DMS53 (cell line): ENCODE measurements at places on chromosomes 7 and 10.
A peak's percentile ranks its signal among the peaks of the same experiment; 100 is the strongest.

DNA sequence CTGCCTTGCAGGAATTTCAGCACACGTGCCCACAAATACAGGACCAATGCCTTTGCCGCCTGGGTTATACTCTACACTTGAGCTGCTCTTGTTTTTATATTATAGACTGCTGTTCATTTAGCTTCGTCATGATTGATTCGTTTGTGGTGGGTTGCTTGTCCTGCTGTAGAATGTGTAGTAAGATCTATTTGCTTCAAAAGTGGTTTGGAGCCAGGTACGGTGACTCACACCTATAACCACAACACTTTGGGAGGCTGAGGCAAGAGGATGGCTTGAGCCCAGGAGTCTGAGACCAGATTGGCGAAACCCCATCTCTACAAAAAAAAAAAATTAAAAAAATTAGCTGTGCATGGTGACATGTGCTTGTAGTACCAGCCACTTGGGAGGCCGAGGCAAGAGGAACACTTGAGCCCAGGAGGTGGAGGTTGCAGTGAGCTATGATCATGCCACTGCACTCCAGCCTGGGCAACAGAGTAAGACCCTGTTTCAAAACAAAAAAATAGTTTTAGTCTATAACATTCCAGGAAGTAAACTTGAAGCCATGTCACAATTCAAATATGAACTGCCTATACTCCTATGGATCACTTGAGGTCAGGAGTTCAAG lies 9.0 kb upstream of the RHBDD2 start:
- DNase-seq: no peak

DNA sequence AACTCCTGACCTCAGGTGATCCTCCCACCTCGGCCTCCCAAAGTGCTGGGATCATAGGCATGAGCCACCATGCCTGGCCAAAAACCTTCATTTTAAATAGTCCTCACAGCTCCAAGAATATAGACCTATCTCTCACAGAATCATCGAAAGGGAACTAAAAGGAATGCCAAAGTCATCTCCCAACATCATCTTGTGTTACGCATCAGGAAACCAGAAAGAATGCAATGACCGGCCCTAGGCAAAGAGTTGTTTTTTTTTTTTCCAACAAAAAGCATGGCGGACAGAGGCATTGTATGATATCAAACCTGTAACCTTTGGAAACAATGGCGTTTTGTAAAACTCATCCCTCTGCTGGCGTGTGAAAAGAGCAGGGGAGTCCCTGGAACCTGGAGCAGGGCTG lies 73.2 kb downstream of the FAM107B start:
- DNase-seq: no peak

DNA sequence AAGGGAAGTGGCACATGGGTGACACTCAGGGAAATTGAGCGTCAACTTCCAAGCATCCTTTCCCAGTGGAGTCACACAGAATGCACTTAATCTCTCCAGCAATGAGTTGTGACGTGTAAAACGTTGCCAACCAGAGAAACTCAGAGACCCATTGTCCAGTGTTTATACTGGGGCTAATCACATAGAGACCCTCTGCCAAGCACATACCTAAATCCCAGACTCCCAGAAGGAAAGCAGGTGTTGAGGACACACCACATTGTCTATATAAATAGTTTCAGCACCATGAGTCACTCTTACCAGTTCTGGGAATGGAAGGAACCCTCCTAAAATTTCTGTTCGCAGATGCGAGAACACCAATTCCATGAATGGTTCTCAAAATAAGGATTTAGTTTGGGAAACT lies 76.4 kb upstream of the BET1 start:
- DNase-seq: no peak

DNA sequence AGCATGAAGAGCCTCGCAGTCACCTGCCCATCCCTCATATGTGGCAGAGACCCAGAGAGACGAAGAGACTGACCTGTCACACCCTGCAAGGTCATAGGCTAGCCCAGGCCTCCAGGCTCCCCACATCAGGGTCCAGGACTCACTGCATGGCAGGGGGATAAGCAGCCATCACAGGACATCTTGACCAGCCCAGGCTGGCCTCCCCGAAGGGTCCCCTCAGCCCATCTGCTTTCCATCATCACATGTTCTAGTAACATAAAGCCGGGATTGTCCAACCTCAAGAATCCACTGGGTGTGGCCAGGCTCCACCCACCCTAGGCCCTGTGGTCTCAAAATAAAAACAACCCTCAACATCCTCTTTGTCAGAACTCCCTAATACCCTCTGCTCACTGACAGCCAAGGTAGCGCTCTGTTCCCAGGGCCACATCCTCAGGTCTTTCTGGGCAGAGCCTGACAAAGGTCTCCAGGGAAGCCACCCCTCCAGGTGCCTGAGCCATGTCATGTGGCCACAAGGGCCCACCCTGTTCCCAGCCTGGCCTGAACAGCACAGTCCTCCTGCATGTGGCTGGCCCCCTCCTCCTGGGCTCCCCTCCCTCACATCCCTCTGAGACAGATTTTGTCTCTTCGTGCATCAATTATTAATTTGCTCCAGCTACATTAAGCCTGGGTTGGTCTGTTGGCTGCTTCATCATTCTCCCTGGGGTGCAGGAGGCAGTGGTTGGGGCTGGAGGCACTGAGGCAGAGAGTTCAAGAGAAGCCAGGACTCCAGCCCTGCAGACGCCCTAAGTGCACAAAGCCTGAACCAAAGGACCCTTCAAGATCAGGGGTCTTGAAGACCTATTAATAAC lies 131.8 kb upstream of the UNC5B start:
- no peak for DNase-seq

DNA sequence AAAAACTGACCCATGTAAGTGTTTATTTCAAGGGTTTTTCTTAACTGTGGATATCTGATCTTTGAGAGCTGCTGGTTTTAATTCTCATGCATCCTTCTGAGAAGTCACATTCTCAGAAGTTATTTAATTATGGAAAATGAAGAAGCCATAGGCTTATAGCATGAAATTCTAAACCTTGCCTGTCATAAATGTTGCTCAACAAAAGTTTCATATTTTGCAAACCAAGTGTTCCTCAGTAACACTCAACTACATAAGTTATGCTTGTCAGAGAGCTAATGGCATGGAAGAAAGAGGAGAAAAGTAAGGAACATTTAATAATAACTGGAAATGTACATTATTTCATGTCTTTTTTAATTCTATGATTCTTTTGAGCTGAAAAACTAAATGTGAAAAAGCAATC lies 78.6 kb upstream of the MPP7 start:
- DNase-seq: no peak

DNA sequence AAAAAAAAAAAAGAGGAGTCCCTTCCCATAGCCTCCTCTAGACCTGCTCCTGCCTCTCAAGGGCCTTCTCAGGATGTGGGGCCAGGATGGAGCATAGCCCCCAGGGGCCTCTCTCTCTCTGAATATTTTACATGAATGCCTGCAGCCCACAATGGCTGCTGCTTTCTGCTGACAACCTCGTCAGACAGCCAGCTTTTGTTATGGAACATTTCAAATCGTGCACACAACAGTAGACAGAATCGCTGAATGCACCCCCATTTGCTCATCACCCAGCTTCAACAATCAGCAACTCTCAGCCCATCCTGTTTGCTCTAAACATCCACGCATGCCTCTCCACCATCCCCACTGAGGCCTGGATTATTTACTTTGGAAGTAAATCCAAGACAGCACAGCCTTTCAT lies 5.4 kb downstream of the PLAC9 start:
- no peak for DNase-seq

DNA sequence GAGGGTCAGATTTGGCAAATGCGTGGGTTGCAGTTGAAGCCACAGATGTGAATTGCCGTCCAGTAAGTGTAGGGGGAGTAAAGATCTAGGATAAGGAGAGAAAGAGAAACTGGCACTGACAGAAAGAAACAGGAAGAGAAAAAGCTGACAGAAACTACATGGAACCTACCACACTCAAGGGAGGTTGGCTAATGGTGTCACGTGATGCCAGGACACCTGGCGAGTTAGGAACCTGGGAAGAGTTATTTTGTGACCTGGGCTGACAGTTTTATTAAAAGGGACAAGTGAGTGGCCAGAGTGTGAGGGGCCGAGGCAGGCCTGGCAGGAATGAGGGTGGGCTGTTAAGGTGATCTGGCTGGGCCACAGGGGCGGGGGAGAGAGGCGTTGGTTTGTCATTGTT lies 188.7 kb downstream of the ADARB2 start:
- no peak for DNase-seq

- no peak for DNase-seq
These were observed 64.4 kb downstream of the PIP4K2A start for GRCh38 chr10:22649994-22650393.

GRCh38 chr7:43137811-43138210 lies 25.4 kb downstream of the HECW1 start:
- DNase-seq: no peak

- DNase-seq: peak; percentile 82
These were observed 107.5 kb downstream of the REEP3 start for GRCh38 chr10:63628526-63629362.

DNA sequence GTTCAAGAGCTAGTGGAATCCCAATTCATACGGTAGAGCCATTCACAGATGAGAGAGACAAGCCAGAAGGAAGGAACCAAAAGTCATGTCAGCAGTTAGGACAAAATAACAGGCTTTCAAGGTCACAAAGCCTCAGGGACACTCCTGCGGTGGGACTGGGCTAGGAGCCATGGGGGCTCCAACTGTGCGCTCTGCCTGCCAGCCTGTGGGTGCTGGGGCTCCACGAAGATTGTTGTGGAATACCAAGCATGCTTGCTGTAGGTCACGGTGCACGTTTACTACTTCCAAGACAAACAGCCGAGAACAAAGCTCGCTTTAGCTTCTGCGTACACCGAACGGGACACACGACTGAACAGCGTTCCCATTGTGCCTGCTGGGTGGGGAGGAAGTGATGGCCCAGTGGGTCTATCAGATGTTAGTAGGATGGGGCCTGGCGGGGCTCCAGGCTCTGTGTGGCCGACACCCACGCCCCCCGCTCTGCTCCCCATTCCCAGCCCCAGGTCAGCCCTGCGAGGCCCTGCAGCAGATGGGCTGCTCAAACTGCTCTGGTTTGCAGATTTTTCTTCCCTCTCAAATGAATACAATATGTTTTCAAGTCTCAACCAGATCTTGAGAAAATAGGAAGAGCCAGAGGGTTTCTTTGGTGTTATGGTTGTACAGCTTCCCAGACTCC lies 158.9 kb downstream of the EGFR start:
- no peak for DNase-seq

GRCh38 chr10:117360016-117360415 lies 15.2 kb downstream of the PDZD8 start:
- DNase-seq: peak; percentile 52

DNA sequence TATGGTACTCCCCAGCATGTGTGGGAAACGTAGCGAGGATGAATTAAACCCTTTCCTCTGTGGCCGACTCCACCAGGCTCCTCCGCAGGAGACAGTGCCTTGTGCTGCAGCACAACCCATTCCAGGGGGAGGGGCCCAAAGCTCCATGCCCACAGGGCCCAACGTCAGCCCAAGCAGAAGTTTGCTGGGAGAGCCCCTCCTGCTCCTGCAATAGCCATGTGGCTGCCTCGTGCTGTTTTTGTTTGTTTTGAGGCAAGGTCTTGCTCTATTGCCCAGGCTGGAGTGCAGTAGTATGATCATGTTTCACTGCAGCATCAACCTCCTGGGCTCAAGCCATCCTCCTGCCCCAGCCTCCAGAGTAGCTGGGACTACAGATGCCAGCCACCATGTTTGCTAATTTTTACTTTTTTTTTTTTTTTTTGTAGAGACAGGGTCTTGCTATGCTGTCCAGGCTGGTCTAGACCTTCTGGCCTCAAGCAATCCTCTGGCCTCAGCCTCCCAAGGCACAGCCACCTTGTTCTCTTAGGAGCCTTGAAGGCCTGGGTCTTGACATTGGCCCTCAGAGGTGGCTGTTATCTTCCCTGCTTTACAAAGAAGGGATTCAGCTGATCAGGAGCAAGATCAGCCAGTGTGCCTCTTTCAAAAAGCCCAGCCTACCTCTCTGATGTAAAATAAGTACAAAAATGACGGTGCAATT lies 102.8 kb downstream of the DYNC2I1 start:
- no peak for DNase-seq

DNA sequence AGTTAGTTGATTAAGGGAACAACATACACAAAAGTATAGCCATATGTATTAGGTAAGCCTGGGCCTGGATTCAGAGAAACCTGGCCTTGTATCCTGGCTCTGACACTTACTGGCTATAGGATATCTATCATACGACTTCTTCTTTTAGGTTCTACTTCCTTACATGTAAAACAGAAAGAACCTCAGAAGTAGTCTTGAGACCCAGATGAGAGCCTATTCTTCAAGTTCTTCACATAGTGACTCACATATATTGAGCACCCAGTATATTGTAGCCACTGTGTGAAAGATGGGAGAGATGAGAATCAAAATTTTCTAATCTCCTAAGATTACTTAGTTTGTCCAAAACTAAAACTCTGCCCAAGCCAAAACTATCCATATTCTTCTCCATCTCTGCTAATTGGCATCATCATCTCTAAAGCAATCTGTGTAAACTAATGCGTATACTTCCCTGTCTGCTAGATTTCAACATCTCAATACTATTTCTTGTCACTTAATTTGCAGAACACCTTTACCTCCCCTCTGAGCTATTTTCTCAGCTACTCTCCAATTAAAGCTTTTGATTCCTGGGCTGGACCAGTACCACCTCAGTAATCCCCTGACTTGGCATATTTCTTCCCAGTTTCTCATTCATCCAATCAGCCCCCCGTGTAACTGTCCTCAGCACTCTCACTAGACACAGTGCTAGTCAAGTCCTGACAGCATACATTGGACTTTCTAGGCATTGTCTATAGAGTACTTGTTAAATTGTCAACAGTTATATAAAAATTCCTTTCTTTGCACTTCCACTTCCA lies 53.5 kb upstream of the MET start:
- DNase-seq: no peak

DNA sequence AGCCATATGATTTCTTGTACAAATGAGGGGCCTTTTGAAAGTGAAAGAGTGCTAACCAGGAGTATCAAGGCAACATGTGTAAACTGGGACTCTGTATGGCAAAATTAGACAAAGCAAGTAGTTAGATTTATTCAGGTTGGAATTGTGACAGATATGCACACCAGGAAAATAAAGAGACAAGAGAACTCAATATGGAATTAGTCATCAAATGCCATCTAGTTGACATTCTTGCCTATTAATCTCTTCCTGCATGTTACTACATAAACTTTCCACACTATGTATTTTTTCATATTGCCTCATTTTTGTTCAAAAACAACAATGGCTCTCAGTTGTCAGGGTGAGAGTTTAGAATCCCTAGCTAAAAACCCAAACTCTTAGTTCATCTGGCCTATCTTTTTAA lies 799.0 kb downstream of the NRG3 start:
- DNase-seq: no peak

DNA sequence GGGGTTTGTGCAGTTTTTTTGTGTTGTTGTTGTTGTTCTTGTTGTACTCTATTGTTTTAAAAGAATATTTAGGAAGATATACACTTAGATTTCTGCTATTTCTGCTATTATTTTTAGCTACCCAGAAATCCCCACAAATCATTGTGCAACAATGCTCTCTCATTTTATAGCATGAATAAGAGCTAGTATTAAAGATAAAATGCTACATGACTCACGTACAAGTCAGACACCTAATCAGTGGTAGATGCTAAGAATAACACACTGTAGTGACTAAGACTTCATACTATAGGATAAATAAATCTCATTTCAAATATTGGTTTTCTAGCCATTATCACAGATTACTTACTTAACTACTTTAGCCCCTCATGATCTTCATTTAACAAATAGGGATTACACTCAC lies 920.5 kb downstream of the KCNMA1 start:
- no peak for DNase-seq

GRCh38 chr10:45561952-45562351 lies 110.6 kb downstream of the ZFAND4 start:
- DNase-seq: no peak
